ENCODE measurements at places on chromosomes 12 and 14. TPM values are rescaled to one million over a fixed set of nuclear protein-coding genes. Genes with fewer than 3 reads are reported as not detected.

TMCC3 gene
- total RNA-seq: 30.4 TPM

CLEC4A gene
- 0.86 TPM for total RNA-seq

SLC2A13 gene
- 4.9 TPM for total RNA-seq

SLCO1B1 gene
- not detected for total RNA-seq

MYO1H gene
- not detected for total RNA-seq

CFAP251 gene
- total RNA-seq: 6.0 TPM

NFATC4 gene
- 88.5 TPM for total RNA-seq

COCH gene
- 1.9 TPM for total RNA-seq

SERPINA1 gene
- total RNA-seq: not detected

ENDOU gene
- not detected for total RNA-seq

GRCh38 chr14:99436247-99437180 lies 44.1 kb downstream of the SETD3 start:
- no peaks in the 10 kb centered on the region for H3K27me3 ChIP-seq
- no peak overlapping the region for H3K4me3 ChIP-seq
- H3K36me3 ChIP-seq: peaks cover 3% of the 10 kb centered on the region
- DNase-seq: peak; percentile 58
- peak overlapping the region; percentile 10 for H3K27ac ChIP-seq

GRCh38 chr14:54116972-54117371 lies 160.3 kb upstream of the BMP4 start:
- no peaks in the 10 kb centered on the region for H3K27me3 ChIP-seq
- no peak overlapping the region for H3K4me3 ChIP-seq
- no peaks in the 10 kb centered on the region for H3K36me3 ChIP-seq
- H3K4me1 ChIP-seq: peaks cover 42% of the 10 kb centered on the region

DNA sequence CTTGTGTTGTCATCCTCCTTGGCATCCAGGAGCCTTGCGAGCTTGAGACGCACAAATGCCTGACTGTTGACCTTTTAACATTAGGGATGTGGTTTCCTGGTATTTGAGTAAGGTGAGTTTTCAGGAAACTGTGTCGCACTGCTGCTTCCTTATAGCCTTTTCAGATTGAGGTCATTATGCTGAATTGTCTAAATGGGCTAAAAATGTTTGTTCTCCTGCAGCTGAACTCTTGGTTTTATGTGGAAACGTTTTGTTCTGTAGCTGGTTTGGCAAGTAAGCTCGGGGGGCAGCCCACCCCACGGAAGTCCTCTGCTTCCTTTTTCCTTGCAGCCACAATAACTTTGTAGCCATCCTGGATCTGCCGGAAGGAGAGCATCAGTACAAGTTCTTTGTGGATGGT lies 5.7 kb downstream of the PRKAB1 start:
- peak; percentile 85 for DNase-seq
- H3K4me3 ChIP-seq: no peak overlapping the region
- peaks cover 28% of the 10 kb centered on the region for H3K4me1 ChIP-seq
- peak overlapping the region; percentile 63 for H3K27ac ChIP-seq
- no peaks in the 10 kb centered on the region for H3K27me3 ChIP-seq

GRCh38 chr14:30500222-30500621 lies 58.7 kb upstream of the G2E3 start:
- H3K36me3 ChIP-seq: no peaks in the 10 kb centered on the region
- no peaks in the 10 kb centered on the region for H3K27me3 ChIP-seq

GRCh38 chr12:132955094-132956010 lies 754 bp downstream of the ZNF605 start:
- H3K4me1 ChIP-seq: peaks cover 8% of the 10 kb centered on the region
- H3K4me3 ChIP-seq: peak overlapping the region; percentile 75
- no peaks in the 10 kb centered on the region for H3K36me3 ChIP-seq
- no peaks in the 10 kb centered on the region for H3K27me3 ChIP-seq
- no peak overlapping the region for H3K27ac ChIP-seq
- DNase-seq: peak; percentile 60

GRCh38 chr14:96986256-96987085 lies 189.3 kb downstream of the VRK1 start:
- H3K4me3 ChIP-seq: no peak overlapping the region
- no peaks in the 10 kb centered on the region for H3K4me1 ChIP-seq
- no peaks in the 10 kb centered on the region for H3K36me3 ChIP-seq

GRCh38 chr12:55658635-55659391 lies 22.1 kb downstream of the OR10P1 start:
- DNase-seq: no peak
- no peaks in the 10 kb centered on the region for H3K36me3 ChIP-seq
- H3K4me3 ChIP-seq: no peak overlapping the region
- H3K27ac ChIP-seq: no peak overlapping the region
- H3K27me3 ChIP-seq: peaks cover 11% of the 10 kb centered on the region

DNA sequence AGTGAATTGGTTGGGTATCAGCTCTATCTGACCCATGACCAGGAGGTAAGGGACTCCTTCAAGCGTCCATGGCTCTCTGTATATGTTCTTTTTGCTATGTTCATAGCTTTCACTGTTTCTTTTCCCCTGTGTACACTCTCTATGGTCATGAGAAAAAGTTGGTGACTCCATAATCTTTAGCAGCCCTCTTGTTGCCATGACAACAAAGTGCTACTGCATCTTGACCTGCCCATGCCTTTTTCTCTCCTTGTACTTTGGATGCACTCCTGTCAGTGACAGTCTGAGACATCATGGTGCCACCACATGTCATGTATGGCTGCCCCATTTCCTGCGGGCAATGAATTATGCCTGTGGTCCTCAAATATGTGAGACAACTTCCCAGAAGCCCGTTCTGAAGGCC lies 280.2 kb downstream of the TMEM121 start:
- H3K27ac ChIP-seq: no peak overlapping the region
- H3K27me3 ChIP-seq: no peaks in the 10 kb centered on the region

DNA sequence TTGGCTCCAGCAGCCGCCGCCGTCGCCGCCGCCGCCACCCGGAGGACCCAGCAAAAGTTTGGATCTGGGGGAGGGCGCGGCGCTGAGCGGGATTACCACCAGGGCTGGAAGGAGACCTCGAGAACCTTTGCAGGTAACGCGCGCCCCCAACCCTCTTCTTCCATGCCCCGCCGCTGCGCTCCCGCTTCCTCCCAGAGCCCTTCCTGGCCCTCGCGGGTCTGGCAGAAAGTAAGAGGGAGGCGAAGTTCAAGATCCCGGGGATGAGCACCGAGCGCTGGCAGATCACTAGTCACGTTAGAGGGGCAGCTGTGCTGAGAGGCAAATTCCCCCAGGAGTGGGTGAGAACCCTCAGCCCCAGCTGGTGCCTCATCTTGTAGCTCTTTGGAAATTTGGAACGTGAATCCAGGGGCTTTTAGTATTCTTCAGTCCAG lies 3.9 kb downstream of the FLRT2 start:
- H3K27ac ChIP-seq: peak overlapping the region; percentile 93
- no peaks in the 10 kb centered on the region for H3K27me3 ChIP-seq
- peak overlapping the region; percentile 94 for H3K4me3 ChIP-seq

- H3K4me1 ChIP-seq: no peaks in the 10 kb centered on the region
- no peak overlapping the region for H3K4me3 ChIP-seq
- no peak for DNase-seq
- no peaks in the 10 kb centered on the region for H3K36me3 ChIP-seq
Observed at GRCh38 chr12:93873561-93873960, 196.4 kb downstream of the CRADD start.

DNA sequence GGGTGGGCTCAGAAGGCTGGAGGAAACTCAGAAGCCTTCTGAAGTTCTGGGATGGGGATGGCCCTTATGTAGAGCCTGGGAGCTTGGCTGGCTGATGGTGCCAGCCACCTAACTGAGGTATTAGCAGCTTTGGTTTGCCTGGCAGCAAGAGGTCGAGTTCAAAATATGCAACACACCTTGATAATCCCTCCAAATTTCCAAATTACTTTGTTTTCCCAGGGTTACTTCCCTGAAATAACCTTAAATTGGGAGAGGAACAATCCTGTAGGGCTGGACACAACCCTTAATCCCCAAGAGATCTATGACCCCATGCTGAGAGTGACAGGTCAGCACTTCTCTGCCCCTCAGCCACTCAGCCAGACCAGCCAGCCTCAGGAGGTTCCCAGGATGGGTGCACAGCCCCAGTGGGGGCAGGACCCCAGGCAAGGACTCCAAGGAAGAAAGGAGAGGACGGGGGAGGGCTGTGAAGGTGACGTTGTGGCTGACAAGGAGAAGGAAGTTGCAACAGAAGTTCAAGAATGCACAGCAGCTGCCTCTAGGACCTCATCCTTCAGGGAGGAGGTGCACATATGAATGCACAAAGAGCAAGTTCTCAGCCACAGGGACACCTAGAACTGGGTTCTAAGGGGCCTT lies 18.6 kb upstream of the KRT77 start:
- no peaks in the 10 kb centered on the region for H3K27me3 ChIP-seq
- no peak for DNase-seq
- no peaks in the 10 kb centered on the region for H3K36me3 ChIP-seq
- no peak overlapping the region for H3K27ac ChIP-seq
- no peak overlapping the region for H3K4me3 ChIP-seq

DNA sequence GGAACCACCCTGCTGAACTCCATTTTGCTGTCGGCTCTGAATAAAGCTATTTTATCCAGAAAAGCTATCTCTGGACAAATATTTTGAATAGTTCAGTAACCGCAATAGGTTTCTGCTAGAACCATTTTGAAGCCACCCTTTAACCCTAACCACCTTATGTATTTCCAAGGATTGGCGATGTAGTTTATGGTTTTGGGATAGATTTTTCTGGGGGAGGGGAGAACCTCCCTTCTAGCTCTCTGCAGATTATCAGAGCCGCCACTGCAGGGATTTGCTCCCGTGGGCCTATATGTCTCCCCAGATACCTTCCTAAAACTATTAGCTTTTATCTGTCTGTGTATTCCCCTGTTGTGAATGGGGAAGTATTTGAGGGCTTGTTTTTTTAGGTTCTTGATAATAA lies 1.8 kb upstream of the TUBA1B start:
- peaks cover 8% of the 10 kb centered on the region for H3K36me3 ChIP-seq
- peaks cover 22% of the 10 kb centered on the region for H3K4me1 ChIP-seq
- DNase-seq: no peak
- no peak overlapping the region for H3K27ac ChIP-seq

DNA sequence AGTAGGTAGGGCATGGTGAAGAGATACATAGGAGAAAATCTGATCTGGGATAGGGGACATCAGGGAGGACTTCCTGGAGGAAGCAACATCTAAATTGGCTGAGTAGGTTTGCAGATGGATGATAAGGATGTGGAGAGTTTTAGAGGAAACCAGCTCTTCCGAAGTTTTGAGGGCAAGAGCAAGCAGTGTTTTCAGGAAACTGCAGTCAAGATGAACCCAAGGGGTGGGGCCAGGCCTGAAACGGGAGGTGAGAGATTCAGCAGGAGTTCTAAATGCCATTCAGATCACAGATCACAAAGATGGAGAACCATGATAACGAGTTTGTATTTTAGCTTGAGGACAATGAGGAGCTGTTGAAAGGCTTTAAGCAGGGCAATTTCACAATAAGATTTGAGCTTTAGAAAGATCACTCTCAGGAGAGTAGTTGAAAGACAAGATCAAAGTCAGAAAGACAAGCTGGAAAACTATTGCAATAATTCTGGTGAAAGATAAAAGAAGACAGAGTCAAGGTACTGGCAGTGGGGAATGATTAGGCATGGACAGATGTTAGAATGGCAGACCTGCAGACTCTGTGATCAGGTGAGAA lies 70.1 kb upstream of the PLXNC1 start:
- no peak overlapping the region for H3K4me3 ChIP-seq
- H3K27ac ChIP-seq: no peak overlapping the region
- no peaks in the 10 kb centered on the region for H3K4me1 ChIP-seq
- H3K36me3 ChIP-seq: no peaks in the 10 kb centered on the region
- DNase-seq: no peak

DNA sequence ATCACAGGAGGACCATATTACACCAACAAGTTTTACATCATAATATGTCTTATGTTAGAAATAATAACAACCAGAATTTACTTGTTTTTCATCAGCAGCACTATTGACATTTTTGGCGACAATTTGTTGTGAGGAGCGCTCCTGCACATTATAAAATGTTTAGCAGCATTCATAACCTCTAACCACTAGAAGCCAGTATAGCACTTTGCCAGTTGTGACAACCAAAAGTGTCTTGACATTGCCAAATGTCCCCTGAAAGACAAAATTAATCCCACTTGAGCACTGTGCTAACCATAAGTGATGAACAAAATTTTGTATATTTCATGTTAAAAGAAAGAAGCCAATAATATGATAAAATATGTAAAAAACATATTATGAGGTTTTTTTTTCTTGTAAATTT lies 356.9 kb upstream of the LMO3 start:
- no peaks in the 10 kb centered on the region for H3K36me3 ChIP-seq
- H3K27ac ChIP-seq: no peak overlapping the region
- H3K27me3 ChIP-seq: no peaks in the 10 kb centered on the region
- no peak overlapping the region for H3K4me3 ChIP-seq
- H3K4me1 ChIP-seq: no peaks in the 10 kb centered on the region

DNA sequence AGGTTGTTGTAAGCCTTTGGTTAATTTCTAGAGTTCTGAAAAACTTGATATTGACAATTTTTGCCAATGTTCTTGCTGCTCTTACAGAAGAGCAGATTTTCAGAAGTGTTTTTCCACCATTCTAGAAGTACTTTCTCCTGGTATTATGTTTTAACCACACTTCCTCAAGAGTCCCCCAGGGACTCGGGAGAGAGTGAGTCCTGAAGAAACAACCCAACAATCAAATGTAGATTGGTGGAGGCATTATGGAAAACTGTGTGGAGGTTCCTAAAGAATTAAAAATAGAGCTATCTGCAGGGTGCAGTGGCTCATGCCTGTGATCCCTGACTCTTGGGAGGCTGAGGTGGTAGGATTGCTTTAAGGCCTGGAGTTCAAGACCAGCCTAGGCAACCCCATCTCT lies 26.7 kb downstream of the OR10P1 start:
- no peak for DNase-seq
- H3K27ac ChIP-seq: no peak overlapping the region
- H3K27me3 ChIP-seq: peaks cover 15% of the 10 kb centered on the region
- no peak overlapping the region for H3K4me3 ChIP-seq

GRCh38 chr12:6662602-6662905 lies 365 bp downstream of the ING4 start:
- no peaks in the 10 kb centered on the region for H3K27me3 ChIP-seq
- peak overlapping the region; percentile 23 for H3K4me3 ChIP-seq
- H3K4me1 ChIP-seq: peaks cover 10% of the 10 kb centered on the region
- peak overlapping the region; percentile 61 for H3K27ac ChIP-seq
- no peaks in the 10 kb centered on the region for H3K36me3 ChIP-seq

- DNase-seq: peak; percentile 24
- peak overlapping the region; percentile 6 for H3K27ac ChIP-seq
- no peaks in the 10 kb centered on the region for H3K27me3 ChIP-seq
- no peaks in the 10 kb centered on the region for H3K36me3 ChIP-seq
Observed at GRCh38 chr14:55803873-55804553, 224.0 kb downstream of the KTN1 start.

GRCh38 chr12:129383956-129384355 lies 519.9 kb downstream of the TMEM132D start:
- H3K4me1 ChIP-seq: no peaks in the 10 kb centered on the region
- DNase-seq: no peak
- H3K27me3 ChIP-seq: no peaks in the 10 kb centered on the region
- H3K27ac ChIP-seq: no peak overlapping the region
- H3K4me3 ChIP-seq: no peak overlapping the region

- no peak overlapping the region for H3K4me3 ChIP-seq
- no peaks in the 10 kb centered on the region for H3K27me3 ChIP-seq
- no peaks in the 10 kb centered on the region for H3K36me3 ChIP-seq
- no peak overlapping the region for H3K27ac ChIP-seq
Observed at GRCh38 chr12:85489194-85489593, 209.2 kb downstream of the ALX1 start.

All from endothelial cell of umbilical vein (primary cell).